Skin of body (tissue), 3 donors: ENCODE measurements at places on chromosomes 1 and 21. TPM values are rescaled to one million over a fixed set of nuclear protein-coding genes. Genes with fewer than 3 reads are reported as not detected.

DNA sequence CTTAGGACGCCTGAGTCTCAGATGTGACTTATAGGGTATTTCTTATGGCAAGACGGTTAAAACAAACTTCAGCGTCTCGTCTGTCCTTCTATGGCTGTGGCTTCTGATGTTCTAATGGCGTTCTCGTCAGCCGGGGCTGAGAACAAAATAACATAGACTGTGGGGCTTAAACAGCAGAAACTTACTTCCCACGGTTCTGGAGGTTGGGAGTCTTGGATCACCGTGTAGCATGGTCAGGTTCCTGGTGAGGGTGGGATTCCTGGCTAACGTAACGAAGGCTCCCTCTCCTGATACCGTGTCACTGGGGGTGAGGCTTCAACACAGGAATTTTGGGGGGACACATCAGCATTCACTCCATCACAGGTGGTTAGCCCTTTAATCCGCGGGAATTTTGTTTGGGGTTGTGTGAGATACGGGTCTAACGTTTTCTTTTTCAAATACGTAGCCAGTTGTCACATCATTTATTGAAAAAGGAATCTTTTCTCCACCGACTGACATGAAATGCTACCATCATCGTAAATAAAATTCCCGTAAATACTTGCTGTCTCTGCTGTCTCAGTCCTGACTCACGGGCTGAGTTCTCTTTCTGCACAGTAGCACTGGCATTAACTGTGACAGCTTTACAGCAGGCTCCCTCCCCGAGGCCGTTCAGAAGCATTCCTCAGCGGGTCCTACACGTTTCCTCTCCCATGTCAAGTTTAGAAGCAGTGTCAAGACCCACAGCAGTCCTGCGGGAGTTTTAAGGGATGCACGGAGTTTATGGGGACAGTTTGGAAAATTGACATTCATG, 8.1 kb upstream of the POFUT2 start:
- no peak for DNase-seq

DNA sequence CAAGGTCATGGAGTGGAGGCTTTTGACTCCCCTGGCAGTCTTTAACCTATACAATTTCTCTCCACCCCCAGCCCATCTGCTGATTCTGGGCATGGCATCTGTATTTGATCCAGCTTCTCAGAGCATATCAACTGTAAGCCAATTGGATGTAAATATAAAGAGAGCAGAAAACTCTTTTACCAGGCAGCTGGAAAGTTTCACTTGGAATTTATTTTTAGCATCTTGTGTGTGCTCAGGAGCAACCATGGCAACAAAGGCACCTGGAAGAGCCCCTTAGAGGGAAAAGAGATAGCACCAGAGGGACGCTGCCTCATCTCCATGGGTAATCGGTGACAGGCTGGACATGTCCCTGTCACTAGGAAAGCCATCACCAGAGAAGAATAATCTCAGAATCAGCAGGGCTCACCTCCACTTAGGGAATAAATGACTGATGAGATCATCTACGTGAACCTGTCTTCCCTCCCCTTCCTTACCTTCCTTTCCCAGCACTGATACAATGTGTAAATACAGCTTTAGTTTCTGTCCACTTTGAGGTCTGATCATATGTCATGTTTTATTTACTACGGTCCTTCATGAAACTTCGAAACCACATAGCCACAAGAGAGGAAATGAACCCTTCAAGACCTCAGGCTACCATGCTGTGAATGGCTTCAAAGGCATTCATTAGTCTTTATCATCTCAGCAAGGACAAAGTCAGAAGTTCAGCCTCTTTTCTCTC, 25.3 kb upstream of the SIPA1L2 start:
- no peak for DNase-seq

GRCh38 chr1:110436635-110437034, 14.3 kb upstream of the PROK1 start:
- DNase-seq: peak; percentile 2

DNA sequence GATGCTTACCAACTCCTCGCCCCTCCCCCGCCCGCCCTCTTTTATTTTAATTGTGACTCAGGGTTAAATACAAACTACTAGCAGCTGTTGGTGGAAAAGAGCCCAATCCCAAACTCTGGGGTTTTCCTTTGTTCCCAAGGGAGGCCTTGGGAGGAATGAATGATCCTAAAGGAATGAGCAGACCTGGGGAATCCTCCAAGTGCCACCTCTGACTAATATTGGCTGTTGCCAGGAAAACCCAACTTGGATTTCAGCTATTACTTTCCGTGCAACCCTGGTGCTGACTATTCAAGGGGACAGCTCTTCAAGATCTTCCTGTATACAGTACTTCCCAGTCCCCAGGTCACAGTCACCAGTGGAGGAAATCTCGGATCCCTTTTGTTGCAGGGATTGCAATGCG, 1.3 kb upstream of the S100A10 start:
- no peak for DNase-seq

GRCh38 chr21:15000081-15000480, 64.7 kb downstream of the NRIP1 start:
- no peak for DNase-seq

GRCh38 chr21:36908260-36908908, 58.1 kb downstream of the HLCS start:
- no peak for DNase-seq

DNA sequence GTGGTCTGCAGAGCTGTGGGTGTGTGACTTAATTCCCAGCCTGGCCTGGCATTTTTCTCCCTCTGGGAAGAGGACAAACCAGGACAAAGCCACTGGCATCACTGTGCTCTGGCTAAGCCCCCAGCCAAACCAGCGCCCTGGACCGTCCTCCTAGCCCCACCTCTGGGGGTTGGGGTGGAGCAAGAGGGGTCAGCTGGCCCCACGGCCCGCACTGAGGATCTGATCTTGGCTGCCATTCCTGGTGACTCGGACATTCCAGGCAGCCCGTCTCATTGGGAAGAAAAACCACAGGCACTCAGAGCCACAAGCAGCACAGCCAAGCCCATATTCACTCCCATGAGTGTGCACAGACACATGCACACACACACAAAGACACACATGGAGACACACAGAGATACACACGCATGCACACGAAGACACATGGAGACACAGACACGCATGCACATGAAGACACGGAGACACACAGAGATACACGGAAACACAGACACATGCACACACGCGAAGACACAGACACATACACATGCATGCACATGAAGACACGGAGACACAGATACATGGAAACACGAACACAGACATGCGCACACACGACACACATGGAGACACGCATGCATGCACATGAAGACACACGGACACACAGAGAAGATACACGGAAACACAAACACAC, 2.3 kb upstream of the MXRA8 start:
- DNase-seq: peak; percentile 39

GRCh38 chr1:79695138-79695537, 688.6 kb upstream of the ADGRL4 start:
- DNase-seq: no peak

DNA sequence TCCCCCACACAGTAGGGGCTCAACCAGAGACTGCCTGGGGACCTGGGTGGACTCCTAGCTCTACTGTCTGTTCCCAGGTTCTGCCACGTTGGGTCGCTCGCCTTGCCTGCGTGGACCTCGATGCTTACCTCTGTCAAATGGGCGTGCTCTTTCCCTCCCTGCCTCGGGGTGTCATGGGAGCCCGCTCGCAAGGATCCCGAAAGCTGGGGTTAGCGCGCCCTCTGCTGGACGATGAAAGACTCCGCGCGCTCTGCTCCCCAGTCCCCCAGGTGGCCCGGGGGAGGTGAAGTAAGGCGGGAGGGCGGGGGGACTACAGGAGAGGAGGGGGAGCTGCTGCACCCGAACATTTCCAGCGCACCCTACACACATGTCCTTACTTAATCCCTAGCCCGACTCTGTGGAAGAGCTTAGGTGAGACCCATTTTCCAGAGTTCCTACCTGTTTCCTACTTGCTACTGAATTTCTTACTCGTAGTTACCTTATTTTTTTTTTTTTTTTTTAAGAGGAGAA, 2.3 kb upstream of the BSND start:
- peak; percentile 41 for DNase-seq

DNA sequence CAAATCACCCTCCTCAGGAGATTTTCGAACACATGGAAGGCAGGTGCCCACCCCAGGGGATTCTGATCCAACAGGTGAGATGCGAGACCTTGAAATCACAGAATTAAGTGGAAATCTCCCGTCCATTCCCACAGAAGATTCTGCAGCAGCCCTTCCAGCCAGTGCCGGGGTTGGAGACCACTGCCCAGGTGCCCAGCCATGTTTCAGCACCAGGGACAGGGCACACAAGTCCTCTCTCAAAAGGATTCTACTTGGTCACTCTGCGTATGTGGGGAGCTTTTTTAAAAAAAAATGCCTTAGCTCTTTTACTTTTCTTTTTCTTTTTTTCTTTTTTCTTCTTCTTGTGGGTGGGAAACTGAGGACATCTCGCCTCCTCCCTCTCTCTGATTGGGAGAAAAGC, 80.7 kb downstream of the VWA5B1 start:
- no peak for DNase-seq

DNA sequence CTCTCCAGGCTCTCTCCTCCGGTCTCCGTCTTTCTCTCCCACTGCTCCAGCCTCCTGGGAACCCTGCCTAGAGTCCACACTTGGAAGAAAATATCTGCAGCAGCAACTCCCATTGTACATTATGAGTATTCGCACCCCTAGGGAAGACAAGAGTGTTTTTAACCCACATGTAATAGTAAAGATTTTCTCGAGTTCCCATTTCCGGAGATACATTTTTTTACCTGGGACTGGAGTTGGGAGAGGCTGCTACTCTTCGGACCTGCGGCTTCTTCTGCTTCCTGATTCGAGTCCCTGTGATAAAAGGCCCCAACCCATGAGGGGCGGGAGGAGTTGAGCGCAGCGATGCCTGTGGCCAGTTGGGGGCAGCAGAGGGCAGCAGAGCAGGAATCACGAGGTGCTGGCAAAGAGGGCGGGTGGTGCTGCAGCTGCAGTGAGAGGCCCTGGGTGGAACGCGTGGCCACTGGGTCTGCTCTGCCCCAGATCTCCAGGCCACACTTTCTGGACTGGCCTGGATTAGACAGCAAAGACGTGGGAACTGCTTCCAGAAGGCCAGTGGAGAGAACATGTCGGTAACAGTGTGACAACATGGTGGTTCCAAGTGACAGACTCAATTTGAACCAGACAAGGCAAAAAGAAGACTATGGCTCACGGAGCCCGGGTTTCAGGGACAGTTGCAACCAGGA, 221.0 kb upstream of the CSF3R start:
- peak; percentile 35 for DNase-seq

- no peak for DNase-seq
Measured at GRCh38 chr1:59604191-59604590, 210.6 kb upstream of the HOOK1 start.

DNA sequence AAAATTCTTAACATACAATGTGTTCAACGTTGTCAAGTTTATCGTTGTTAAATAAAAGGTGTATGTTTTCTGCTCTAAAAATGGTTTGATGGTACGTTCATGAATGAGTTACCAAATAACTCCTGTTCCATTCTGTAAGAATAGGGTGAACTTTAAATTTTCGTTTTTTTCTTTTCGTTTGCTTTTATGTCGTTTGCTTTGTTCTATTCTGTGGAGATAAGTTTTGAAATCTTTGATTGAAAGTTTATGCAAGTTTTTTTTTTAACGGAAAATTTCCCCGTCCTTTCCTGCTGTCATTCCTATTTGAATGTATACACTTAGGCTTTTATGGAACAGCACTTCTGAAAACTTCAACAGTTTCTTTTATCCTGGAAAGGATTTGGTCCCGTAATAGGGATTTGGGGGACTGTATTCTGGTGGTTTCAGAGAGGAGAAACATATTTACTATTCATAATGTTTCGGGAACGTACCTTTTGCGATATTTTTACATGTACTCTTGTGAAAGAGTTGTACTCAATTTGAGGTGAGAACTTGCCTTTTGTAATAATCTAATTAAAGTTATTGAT, 1.7 kb downstream of the DR1 start:
- DNase-seq: no peak

DNA sequence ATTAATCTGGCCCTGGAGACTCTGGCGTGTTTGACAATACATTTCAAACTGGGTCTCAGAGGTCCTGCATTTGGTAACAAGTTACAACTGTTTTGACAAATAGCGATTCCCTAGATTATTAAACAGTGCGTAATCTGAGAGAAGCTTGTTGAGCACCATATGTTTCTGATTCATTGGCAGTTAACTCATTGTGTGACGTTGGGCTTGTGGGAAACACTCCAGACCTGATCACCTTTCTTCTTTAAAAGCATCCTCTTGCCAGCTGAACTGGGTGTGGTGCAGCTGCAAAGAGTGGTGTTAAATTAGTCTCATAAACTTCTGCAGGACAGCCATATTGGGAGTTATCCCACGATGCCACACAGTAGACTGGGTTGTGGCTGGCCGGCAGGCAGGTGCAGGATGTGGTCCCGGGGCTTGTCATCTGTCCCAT, 82.7 kb downstream of the CDC7 start:
- DNase-seq: peak; percentile 40

- no peak for DNase-seq
Measured at GRCh38 chr1:84344286-84344685, 42.8 kb downstream of the SAMD13 start.

DNA sequence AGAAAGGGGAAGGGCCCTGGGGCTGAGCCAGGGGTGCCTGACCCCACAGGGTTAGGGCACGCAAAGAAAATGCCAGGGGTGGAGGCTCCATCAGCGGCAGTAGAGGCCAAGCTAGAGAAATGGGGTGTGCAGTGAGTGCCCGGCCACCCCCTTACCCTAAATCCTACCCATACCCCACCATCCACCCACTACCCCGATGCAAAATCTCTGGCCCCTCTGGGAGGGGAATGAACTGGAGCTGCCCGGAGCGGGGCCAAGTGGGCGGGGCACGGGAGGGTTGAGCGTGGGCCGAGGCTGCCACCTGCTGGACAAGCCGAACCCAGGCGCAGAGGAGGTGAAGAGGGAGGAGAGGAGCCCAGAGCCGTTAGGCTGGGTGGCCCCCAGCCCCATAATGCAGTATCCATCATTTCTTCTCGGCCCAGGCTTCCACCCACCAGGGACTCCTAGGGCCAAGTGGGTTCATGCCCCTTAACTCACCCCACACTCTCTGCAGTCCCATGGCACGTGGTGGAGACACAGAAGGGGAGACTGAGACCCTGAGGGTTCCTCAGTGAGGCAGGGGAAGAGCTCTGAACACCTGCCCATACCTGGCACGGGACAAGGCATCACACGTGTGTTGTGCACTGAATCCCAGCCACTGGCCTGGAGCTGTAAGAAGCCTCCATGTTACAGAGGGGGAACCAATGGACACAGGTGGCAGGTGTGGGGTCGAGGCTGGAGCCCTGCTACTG, 1.4 kb upstream of the C1QC start:
- peak; percentile 15 for DNase-seq

- no peak for DNase-seq
Measured at GRCh38 chr1:77623066-77623465, 59.4 kb downstream of the ZZZ3 start.

GRCh38 chr1:172642970-172643369, 15.9 kb upstream of the FASLG start:
- no peak for DNase-seq

- DNase-seq: no peak
Measured at GRCh38 chr1:48675251-48675650, 101.4 kb downstream of the BEND5 start.

- no peak for DNase-seq
Measured at GRCh38 chr1:211343607-211344006, 17.0 kb downstream of the TRAF5 start.

GRCh38 chr1:12383786-12384185, 154.0 kb downstream of the VPS13D start:
- no peak for DNase-seq

Gene FNDC10
- total RNA-seq: 0.99 TPM

Gene OVAAL
- total RNA-seq: not detected

Gene PTPN14
- total RNA-seq: 46.9 TPM

Gene E2F2
- total RNA-seq: 8.1 TPM

Gene MCOLN2
- total RNA-seq: 1.8 TPM

Gene GFI1
- 1.9 TPM for total RNA-seq

Gene GJA9
- total RNA-seq: not detected
